ENCODE measurements at places on chromosomes 4 and X.

DNA sequence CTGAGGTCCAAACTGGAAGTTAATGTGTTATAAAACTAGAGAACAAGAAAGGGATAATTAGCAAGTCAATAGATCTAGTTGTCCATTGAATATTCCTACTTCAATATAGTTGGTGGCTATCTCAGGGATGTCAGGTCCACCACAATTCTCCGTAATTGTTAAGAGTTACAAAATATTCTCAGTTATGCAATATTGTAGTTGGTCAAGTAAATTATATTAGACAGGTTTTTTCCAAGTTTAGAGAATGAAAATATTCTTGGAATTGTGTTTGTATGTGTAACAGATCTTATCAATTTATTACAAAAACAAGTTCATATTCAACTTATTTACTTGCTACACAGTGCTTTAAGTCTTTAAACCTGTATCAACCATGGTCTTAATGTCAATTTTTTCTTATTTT is 547.4 kb downstream of the SPRY1 start:
- no peak for DNase-seq

DNA sequence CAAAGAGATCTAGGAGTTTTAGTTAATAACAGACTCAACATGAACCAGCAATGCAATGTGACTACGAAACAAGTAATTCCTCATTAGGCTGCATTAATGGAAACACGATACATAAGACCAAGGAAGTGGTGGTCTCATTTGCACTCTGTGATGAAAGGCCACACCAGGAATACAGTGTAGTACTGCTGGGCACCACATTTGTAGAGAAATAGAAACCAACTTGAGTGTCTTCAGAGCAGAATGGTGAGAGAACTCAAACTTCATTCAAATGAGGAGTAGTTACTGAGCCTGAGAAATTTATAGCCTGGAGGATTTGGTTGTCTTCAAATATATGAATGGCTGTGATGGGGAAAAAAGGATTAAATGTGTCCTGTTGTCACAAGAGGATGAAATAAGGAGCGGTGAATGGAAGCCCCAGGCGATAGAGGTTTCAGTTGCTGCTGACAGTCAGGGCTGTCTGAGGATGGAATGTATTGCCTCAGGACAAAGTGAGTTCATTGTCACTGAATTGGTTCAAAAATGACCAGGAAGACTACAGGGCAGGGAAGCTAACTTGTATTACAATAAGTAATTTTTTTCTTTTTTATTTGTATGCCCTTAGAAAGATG is 50.9 kb downstream of the NFKB1 start:
- no peak for DNase-seq

- DNase-seq, result no peak
These were observed 37.4 kb downstream of the ZNF718 start for GRCh38 chr4:161496-162284.

- DNase-seq, result no peak
These were observed 173.0 kb downstream of the SPCS3 start for GRCh38 chr4:176492646-176493302.

DNA sequence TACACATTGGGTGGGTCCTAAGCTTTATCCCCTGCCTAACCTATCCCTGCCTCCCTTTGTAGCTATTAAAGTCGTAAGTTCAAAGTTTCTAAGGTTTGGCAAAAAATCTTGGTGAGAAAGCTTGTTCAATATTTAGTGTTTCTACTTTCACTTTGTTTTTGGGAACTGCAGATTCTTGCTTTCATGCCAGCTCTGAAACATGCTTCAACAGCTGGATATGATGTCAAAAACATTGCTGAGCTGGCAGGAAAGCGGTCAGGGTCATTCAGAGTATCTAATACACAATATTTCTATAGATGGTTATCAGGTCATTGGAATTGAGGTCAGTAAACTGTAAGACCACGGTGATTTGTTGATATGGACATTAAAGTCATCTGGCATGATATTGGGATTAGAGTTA is 19.7 kb downstream of the CENPI start:
- DNase-seq, result no peak

- DNase-seq, result no peak
These were observed 120.4 kb upstream of the EOLA2 start for GRCh38 chrX:150058728-150059127.

DNA sequence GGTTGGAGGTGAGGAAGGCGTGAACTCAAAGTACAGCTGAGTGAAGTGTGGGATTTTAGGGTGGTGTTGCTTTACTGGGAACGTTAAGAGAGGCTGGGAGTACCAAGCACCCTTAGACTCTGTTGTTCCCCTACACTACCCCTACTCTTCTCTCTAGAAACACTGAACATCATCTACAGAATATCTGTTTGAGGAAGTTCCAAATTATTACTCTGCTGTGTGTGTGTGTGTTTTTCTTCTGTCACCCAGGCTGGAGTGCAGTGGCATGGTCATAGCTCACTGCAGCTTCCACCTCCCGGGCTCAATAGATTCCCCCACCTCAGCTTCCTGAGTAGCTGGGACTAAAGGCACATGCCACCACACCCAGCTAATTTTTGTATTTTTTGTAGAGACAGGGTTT is 76.7 kb upstream of the AP1S2 start:
- DNase-seq, result no peak

- no peak for DNase-seq
These were observed 215.3 kb upstream of the CXorf66 start for GRCh38 chrX:140180585-140180984.

DNA sequence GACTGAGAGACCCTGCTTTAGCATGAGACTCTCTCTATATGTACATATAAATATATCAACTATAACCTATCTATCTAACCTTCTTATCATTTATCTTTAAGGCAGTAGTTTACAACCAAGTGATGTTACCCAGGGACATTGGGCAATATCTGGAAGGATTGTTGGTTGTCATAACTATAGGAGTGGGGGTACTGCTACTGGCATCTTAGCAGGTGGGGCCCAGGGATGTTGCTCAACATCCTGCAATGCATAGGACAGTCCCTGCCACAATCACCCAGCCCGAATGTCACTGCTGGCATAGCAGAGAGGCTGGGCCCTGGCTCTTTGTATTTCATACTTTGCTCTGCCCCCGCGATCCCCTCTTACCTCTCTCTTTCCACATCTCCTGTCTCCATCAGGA is 397.7 kb downstream of the IL15 start:
- DNase-seq, result no peak

Data from SIG-M5 (cell line).